8988T (cell line): ENCODE measurements at places on chromosomes 5 and 9.

GRCh38 chr5:153267506-153267905 lies 223.0 kb upstream of the GRIA1 start:
- no peak for DNase-seq

DNA sequence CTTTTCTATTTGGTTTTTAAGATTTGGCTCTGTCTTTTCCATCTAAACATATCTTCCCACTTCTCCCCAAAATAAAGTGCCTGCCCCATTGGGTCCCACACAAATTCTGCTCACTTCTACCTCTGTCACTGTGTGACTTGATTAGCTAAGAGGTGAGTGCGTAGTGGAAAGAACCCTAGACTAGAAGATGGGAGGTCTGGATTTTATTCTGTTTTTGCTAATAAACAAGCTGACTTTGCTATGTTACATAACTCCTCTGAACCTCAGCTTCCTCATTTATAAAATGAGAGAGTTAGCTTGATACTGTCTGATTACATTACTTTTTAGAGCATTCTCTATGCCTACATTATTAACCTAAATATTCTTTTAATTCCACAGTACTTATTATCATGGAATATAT lies 51.3 kb upstream of the PTGER4 start:
- no peak for DNase-seq

GRCh38 chr9:35669331-35670145 lies 4.2 kb upstream of the CA9 start:
- no peak for DNase-seq

DNA sequence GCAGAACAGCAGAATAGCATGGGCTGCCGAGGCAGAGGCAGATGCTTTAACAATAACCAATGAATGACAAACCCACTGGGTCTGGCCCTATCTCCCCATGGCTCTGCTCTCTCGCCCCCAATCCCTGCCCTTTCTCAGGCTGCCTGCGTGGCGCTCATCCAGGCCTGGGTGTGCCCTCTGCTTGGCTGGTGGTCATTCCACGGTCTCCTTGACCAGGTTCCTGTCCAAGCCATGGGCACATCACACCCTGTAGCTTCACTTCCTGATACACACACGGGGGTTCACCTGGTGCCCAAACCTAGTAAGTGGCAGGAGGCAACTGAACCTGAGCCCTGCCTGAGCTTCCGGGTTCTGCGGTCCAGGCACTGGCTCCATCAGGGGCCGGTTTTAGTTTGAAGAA lies 87.6 kb downstream of the DAP start:
- DNase-seq: no peak

- DNase-seq: no peak
These were observed 83.0 kb downstream of the ZNF462 start for GRCh38 chr9:106945727-106946660.

DNA sequence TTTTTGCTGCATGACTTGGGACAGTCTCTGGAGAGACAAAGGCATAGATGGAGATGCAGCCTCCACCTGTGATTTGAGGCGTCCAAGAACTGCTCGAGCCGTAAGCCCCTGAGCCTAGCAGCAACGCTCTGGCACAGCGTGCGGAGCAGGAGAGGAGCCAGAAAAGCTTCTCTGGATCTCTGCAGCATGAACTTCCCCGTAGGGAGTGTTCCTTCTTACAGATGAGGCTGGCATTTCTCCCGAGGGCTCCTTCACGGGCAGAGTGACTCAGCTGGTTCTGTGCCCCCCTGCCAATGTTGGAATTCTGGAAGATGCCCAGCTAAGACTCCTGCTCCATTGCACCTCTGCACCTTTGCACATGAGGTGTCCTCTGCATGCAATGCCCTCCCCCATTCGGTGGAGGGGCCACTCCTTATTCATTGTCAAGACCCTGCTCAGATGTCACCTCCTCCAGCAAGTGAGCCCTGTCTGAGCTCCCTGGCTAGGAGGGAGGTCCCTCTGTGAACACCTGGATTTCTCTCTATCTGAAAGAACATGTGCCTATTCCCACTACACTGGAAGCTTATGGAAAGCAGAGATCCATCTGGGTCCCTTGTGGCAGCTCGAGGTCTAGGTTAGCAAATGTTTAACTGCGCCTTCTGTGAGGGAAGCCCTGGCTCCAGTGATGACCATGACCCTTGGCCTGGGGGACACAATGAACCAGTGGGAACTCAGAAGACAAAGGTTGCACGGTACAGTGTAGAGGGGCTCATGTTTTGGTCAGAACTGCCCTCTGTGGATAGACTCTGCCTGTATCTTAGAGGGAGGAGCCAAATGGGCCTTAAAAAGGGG lies 39.6 kb downstream of the SH3PXD2B start:
- DNase-seq: no peak

GRCh38 chr5:10467281-10468198 lies 25.9 kb downstream of the ROPN1L start:
- no peak for DNase-seq

GRCh38 chr5:174315871-174316270 lies 270.4 kb downstream of the NSG2 start:
- DNase-seq: no peak

DNA sequence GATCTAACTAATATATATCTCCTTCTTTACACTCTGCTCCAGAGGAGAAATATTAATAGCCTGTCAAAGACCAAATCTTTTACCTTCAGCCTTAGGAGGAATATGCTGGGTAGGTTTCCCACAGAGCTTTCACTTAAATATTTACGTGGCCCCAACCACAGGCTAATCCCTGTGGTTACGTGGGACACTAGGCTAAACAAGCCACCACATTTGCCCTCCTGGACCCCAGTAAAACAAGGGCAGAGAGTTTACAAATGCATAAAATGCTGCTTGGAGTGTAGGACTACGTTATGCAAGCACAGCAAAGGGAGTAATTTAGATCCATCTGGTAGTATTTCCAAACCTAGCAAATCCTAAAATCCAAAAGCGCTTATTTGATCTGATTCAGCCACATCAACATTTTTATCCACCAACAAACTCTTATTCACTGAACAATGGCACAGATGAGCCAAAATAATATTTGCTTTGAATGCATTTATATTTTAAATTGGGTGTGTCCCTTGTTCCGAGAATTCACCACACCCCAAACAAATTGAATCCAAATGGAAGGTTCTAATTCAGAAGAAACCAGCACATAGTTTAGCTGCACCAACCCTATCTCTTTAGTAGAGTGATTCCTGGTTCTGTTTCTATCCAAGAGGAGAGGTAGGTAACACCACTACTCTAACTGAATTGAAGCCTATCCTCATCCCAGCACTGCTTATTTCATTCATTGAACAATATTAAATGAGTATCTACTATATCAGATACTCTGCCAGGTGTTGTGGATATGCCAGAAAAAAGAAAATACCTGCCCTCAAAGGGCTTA lies 179.0 kb downstream of the TSSK1B start:
- no peak for DNase-seq

GRCh38 chr5:54671681-54672080 lies 154.1 kb downstream of the SNX18 start:
- no peak for DNase-seq
